Activated CD4-positive, alpha-beta memory T cell treated with anti-CD3 and anti-CD28 coated beads, Interleukin-2, amount 10 ng/mL, durations not matched to agents 7 days and 5 days (primary cell): ENCODE measurements at places on chromosomes 1 and 21.

DNA sequence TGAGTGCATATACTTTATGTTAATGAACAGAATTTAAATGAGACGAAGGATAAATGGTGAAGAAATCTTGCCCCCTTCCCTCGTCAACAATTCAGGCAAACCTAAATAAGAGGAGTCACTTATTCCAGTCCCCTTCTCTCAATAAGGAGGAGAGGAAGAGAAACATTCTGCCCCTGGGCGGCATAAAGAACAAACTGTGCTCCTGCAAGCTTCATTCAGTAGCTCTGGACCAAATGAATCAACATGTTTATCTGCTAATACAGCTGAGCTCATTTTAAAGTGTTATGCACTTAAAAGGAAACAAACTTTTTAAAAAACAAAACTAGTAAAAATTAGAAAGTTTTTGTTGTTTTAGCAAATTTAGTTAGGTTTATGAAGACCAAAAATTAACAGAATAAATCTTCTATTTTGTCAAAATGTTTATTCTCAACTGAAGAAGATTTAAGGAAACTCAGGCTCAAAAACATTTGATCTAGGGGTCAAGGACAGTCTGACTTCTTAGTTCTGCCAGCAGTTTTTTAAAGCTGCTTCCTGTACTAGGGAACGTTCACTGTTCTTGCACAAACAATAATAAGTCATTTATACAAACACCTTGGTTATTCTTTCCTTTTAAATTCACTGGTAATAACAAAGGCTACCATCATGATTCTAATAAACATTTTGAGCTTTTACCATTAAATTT lies 58.3 kb downstream of the AKT3 start:
- DNase-seq: no peak

DNA sequence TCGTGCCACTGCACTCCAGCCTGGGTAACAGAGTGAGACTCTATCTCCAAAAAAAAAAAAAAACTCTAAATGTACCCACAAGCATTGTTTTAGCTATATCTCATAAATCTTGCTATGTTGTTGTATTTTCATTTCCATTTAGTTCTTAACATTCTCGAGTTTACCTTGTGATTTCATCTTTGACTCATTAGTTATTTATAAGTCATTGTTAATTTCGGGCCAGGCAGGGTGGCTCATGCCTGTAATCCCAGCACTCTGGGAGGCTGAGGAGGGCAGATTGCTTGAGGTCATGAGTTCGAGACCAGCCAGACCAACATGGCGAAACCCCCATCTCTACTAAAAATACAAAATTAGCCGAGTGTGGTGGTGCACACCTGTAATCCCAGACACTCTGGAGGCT lies 11.7 kb downstream of the HES2 start:
- DNase-seq: no peak

DNA sequence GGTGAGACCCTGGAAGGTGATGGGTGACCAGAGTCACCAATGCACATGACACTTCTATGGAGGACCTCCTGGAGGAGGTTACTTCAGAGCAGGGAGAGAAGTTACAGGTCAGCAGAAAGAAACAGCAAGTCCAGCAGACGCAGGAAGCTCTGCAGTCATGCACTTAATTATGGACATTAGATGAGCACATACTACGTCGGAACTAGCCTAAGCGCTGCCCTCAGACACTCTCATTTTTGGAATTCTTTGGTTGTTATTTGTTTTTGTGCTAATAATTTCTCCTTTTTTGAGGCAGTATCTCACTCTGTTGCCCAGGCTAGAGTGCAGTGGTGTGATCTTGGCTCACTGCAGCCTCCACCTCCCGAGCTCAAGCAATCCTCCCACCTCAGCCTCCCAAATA lies 93.3 kb upstream of the IFFO2 start:
- no peak for DNase-seq

DNA sequence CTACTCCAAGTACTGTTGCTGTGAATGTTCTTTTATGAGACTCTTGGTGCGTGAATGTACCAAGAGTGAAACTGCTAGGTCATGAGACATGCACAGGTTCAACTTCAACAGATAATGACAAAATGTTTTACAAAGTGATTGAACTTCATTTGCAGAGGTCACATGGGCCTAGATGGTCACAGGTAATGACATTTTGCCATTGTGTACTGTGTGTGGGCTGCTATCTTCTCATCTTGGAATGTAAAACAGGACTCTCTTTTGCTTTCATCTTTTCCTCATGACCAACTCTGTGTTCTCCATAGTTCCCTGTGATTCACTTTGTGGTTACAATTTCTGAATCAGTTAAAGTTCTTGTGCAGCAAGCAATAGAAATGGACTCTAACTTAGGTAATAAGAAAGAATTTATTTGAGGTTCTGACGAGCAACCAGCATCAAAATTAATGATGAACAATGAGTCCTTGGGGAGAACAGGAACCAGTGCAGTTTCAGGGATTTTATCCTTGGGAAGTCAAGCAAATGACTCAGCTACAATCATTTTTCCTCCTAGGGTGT lies 16.2 kb upstream of the TSNAX start:
- DNase-seq: no peak
